ENCODE measurements at places on chromosomes 5 and 9.

GRCh38 chr9:98187926-98188325, 4.5 kb downstream of the CORO2A start:
- DNase-seq: no peak

- DNase-seq: no peak
Observed at GRCh38 chr9:90446200-90446948, 196.2 kb downstream of the DIRAS2 start.

DNA sequence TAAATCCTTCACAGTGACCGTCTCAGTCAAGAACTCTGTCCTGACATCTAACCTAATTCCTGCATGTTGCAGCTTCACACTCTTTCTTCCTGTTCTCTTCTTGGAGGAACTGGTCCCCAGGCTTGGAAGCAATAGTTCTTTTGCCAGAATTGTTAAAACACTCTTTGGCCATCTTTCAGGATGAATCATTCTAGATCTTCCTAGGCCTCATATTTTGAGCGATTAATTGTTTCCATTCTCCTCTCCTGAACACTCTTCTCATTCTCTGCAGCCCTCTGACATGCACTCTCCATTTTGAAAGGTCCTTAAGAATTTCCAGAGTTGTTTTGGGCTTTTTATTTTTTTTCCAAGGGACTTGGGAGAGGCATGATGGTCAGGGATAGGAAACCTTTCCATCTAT, 85.8 kb downstream of the FAM114A2 start:
- no peak for DNase-seq

GRCh38 chr5:10151656-10152055, 98.0 kb downstream of the ATPSCKMT start:
- DNase-seq: no peak

GRCh38 chr5:176941951-176942350, 42.8 kb upstream of the HK3 start:
- DNase-seq: no peak

DNA sequence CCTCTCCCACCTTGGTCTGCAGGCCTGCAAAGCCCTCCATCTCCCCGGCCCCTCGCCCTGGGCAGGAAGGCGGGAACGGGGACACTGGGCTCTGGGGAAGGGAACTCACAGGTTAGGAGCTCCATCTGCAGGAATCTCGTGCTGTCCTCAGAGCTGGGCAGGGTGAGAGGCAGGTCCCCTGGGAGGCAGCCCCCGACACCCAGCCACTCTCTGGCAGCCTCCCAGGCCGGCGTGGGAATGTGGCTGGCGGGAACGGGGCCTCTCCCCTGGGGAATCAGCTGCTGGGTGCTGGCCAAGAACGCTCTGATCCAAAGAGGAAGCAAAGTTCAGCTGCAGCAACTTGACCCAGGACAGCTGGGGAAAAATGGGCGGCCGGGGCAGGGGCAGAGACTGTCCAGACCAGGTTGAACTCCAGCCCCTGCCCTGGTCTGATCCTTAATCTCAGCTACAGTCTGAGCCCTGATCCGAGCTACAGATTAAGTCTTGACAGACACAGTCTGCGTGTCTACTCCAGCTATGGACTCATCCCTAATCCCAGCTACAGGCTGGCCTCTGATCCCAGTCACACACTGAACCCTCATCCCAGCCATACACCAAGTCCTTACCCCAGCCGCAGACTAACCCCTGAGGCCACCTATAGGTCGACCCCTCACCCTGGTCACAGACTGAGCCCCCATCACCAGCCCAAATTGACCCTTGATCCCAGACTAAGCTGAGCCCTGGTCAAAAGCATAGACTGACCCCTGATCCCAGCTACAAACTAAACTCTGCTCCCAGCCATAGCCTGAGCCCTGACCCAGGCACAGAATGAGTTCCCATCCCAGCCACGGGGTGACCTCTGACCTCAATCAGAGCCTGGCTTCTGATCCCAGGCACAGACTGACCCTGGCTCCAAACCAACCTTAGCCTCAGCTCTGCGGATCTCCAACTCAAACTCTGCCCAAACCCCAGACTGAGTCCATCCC, 37.3 kb upstream of the EGFL7 start:
- DNase-seq: no peak

DNA sequence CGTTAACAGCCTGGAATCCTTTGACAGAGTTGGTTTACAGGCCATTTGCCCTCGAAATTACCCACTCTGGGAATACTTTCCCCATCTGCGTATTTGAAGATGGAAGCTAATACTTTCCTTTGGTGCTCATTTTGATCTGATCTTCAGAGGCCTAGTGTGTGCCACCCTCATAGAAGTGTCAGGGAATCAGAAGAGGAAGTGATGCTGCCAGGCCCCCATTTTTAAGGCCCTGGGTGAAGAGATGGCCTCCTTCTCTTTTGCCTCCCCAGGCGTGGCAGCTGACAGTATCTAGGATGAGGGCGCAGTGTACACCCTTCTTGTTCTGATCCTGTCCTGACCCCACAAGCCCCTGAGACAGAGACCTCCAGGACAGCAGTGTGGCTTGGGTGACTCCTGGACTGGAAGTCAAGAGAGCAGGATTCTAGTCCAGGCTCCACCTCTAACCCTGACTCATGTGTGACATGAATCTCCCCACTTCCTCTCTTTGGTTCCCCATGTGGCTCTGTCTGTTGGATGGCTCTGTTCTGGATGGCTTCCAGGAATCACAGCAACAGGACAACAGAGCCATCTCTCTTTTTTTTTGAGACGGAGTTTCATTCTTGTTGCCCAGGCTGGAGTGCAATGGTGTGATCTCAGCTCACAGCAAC, 27.8 kb downstream of the CSF1R start:
- no peak for DNase-seq

DNA sequence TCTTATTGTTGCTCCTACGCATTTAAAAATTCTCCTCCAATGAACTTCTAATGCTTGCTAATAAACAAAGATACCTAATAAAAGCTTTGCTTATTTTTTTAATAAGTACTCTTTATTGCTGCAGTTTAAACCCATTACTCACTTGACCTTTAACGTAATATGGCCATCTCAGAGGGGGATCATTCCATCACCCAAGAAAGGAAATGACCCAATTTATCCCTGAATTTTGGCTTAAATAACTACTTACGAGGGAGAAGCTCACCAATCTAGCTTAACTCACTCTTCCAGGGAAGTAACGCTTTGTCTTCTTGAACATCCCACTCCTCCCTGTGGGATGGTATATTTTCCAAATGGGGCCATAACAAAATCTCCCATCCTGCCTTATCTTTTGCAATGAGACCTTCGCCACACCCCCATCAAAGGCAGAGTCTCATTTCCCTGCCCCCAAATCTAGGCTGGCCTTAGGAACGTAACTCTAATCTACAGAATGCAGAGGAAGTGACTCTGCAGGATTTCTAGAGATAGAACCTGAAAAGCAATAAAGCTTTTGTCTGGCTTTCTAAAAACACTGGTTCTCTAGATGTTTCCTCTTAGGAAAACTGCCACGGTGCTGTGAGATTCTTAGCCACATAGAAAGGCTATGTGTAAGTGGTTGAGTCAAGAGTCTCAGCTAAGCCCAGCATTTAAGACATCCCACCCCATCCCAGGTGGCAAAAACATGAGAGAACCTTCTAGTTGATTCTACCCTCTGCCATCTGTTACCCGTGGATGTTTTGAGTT, 310.0 kb downstream of the ASTN2 start:
- no peak for DNase-seq

GRCh38 chr9:113156880-113157279, 6.1 kb downstream of the SLC31A2 start:
- DNase-seq: no peak

DNA sequence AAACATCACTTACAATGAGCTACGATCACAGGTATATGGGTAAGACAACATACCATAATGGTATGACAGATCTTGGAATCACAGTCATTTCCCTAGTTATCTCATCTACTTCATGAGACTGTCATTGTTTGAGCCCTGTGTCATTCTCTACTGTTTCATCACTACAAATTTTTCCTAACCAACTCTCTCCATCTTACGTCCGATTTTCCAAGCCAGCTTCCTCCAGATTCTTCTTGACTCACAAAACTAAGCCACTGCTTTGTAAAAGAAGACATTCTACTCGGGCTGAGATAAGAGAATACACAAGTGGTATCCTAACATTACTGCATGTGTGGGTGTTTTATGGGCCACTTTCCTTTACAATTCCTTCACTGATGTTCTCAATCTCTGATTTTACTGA, 49.6 kb downstream of the SERINC5 start:
- no peak for DNase-seq

DNA sequence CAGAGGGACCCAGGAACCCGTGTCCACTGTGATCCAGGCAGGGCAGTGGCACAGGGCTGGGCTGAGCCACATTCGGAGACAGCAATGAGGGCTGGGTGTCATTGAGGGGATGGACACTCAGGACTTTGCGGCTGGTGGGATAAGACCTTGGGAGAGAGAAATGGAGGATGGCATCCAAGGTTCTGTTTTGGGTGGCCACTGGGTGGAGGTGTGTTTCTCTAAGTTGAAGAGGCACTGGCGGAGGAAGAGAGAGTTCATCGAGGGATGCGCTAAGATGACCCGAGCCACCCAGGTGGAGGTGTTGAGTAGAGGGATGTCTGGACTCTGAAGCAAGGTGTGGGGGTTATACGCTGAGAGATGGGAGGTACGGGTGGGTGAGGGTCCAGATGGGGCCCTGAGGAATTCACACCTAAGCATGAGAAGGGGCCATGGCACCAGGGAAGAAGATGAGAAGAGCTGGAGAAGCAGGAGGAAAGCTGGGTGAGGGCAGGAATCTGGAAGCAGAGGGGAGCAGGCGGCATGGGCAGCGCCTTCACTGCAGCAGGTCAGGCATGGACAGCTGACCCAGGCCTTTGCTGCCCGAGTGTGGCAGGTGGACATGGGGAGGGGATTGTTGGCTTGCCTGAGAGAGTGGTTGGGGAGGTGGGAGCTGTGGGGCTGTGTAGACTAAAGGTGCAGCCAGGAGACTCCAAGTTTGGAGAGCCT, 2.5 kb upstream of the SLC25A48 start:
- no peak for DNase-seq

DNA sequence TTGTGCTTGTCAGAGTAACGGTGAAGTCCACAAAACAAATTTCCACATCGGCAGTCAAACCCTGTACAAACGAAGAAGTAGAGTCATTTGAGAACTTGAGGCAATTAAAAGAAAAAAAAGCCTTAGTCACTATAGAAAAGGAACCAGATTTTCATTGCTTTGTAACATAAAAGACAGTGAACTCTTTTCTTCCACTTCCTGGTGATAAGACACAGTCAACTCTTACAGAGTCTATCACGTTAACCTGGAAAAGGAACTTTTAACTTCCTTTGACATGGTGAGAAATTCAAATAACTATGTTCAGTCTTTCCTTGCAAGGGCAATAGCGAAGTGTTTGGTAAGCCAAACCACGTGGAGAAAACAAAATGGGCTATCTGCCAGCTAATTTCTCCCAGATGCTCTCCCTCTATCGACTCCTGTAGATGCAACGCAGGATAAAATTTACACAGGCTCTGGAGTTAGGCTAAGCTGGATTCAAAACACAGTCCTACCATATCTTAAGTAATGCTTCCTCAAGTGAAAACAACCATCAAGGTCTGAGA, 8.9 kb downstream of the ZFAND5 start:
- no peak for DNase-seq

GRCh38 chr9:94950579-94951323, 224.3 kb downstream of the AOPEP start:
- DNase-seq: no peak

DNA sequence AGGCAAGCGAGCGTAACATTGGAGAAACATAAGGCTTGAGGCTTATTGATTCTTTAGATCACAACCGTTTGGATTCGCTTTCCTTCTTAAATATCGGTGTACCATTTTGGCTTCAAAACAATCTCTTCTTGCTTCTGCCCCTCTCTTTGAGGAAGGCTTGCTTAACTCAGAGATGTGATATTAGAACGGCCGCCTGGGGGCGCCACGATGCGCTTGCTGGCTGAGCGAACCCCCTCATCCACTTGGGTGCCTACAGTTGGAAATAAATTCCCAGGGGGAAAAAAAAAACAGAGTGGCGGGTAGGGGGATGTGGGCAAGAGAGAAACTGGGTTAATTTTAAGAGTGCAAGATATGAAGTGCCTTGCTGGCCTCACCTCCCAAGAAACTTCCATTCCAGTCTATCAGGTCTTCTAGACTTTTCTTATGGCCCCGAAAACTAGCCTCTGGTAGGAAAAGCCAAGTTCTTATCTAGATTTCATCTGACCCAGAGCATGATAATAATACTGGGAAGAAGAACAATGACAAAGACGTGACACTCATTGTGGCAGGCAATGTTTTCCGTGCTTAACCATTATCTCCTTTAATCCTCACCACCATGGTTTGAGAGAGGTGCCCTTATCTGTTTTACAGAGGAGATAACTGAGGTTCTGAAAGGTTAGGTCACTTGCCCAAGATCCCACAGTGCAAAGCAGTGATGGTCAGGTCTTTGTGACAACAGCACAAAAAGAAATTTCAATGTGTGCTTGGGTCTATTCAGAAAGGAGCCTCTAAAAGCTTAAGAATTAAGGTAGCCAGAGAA, 115.8 kb downstream of the DPYSL3 start:
- DNase-seq: no peak

GRCh38 chr5:14396066-14396465, 185.5 kb upstream of the OTULINL start:
- DNase-seq: no peak

DNA sequence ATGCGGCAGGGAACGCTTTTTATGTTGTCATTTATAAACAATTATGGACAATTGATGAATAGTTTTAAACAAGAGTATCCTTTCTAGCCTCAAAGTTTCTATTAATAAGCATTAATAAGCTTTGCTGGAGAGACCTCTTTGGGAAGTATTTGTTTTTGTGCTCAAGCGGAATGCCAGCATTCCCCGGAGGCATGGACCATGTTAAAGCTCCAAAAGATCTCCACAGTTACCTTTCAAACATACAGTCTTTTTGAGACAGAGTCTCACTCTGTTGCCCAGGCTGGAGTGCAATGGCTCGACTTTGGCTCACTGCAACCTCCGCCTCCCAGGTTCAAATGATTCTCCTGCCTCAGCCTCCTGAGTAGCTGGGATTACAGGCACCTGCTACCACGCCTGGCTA, 9.6 kb downstream of the MSANTD3 start:
- DNase-seq: no peak

DNA sequence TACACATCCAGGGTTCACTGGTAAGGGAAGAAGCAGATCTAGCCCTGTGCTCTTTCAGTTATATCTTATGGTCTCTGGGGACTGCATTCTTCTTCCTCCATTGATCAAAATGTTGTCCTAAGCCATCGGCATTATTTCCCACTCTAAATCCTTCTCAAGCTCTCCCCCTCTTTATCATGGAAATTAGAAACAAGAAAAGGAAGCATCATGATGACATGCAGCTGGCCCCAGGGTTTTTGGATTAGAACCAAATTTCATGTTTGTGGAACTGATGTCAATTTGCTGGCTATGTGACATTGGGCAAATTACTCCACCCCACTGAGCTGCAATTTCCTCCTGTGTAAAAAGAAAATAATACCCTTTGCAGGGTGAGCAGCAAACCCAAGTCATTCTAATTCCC, 39.5 kb downstream of the MFAP3 start:
- no peak for DNase-seq

- DNase-seq: no peak
Observed at GRCh38 chr5:132190161-132190817, 37.4 kb downstream of the P4HA2 start.

GRCh38 chr5:57575839-57576238, 93.2 kb upstream of the ACTBL2 start:
- DNase-seq: no peak

- DNase-seq: no peak
Observed at GRCh38 chr9:33227008-33227398, 13.0 kb upstream of the SPINK4 start.
